ENCODE measurements at places on chromosomes 6 and 20.

DNA sequence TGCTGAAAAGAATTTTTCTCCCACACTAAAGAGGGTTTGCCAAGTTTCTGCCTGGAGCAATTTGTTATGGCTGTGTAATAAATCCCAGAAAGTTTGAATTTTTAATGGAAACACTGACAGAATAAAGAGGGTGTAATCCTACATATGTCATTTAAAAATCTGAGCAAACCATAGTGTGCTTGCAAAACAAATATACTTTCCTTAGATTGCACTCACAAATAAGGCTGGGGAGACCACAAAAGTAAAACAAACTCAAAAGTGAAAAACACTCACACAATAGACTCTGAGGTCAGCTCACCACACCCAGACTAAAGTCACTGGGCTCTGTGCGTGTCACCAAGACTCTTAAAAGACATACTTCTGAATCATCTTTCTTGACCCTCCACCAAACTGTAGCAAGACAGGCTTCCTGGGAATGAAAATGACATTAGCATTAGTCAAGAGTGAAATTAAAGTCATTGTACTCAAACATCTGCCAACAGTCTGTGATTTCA lies 4.8 kb upstream of the ATXN1 start:
- no peak for DNase-seq

DNA sequence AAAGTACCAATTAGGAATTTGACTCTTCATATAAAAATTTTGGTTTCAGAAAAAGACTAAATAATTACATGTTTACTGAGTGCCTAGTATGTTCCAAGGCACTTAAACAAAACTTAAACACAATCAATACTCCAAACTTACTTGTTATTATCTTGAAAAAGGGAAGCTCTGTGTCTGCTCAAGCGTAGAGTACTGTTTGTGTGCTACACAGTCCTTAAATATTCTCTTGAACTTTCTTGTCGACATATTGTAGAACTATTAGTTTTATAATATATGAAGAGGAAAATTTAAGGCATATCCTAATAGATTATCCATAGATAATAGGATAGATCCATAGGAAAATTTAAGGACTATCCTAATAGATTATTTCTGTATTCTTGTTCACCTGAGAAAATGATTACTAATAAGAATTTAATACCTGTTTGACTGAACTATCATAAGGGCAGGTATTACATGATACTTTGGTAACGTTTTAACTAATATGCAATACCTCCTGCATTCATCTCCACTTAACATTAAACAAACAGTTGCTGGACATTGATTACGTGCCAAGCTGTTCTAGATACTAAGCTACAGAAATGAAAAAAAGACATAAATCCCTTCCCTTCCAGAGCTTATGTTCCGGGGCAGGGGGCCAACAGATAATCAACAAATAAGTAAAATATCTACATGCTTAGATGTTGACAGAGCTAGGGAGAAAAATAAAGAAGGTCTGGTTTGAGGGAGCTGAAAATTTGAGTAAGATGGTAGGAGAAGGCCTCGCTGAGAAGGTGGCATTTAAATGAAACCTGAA lies 115.2 kb upstream of the BCLAF1 start:
- no peak for DNase-seq

DNA sequence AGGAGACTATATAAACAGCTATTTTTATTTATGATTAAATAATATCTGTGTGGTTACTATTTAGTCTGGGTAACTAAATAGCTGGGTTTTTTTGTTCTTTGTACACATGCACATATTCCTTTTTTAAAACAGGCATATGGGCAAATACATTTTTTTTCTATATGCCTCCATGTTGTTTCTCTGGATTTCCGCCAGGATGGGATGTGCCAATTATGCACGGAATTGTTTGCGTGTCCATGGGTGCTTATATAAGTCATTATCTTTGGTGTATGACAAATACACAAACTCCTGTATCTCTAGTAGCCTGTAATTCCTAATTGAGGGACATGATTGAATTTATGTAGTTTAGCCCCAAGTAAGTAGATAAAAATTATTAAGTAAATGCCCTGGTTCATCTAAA lies 226.9 kb downstream of the BCKDHB start:
- DNase-seq: no peak

- DNase-seq: no peak
Measured at GRCh38 chr6:56594699-56595098, 48.0 kb downstream of the DST start.

DNA sequence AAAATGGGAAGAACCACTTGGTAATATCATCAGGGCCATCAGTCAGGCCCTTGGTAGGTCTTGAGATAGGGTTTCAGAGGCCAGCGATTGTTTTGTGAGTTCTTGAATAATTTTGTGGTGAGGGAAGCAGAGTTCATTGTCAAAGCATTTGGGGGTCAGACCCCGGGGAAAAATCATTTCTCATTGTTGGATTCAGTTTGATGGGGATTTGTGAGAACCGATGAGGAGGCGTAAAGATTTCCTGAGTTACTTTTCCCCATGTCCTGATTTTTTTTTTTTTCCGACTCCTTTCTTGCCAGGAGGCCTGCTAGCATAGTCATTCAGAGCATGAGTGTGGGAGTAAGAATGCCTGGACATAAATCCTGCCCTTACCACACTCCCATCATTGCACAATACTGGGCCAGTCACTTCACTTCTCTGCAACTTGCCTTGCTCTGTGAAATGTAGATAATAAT lies 60.3 kb downstream of the TSHZ2 start:
- no peak for DNase-seq

DNA sequence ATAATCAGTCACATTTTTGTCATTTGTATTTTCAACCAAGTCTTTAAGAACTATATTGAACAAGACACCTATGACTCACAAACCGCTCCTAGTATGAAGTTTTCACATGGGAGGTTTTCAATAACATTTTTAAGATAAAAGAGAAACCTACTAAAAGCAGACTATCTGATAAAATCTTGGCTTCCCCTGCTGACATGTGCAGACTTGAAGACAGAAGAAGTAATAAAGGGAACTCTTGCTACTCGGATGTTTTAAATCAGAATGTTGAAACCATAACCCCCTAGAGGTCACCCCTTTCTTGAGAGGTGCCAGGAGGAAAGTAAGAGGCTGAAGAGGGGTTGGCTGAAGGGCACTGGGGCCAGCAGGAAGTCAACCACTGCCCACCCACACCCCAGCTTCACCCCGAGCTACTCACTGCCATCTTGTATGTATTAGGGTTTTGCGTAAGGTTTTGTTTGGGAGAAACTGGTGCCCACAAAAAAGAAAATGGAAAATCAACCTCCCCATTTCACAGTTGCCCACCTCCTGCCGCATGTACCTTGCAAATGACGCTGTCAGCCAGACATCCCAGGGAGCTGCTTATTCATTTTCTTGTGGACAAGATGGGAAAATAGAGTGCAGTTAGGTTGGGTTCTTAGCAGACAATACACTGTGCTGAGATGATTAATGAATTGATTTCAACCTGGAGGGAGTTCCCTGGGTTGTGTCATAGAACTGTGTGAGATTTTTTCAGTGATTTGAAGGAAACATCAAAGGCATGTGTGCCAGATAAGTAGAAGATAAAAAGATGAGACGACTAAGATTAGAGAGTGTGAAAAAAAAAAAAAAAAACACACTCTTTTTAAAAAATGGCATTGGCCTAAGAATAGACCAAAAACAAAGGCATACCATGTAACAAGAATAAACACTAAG lies 83.2 kb upstream of the TAB2 start:
- DNase-seq: peak; percentile 24

GRCh38 chr6:44650495-44650894 lies 263.0 kb downstream of the CDC5L start:
- DNase-seq: no peak

DNA sequence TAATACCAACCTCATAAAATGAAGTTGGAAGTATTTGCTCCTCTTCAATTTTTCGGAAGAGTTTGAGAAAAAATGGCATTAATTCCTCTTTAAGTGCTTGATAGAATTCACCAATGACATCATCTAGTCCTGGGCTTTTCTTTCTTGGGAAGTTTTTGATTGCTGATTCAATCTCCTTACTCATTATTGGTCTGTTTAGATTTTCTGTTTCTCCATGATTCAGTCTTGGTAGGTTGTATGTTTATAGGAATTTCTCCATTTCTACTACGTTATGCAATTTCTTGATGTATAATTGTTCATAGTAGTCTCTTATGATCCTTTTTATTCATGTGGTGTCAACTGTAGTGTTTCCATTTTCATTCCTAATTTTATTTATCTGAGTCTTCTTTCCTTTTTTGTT lies 176.9 kb upstream of the PRND start:
- DNase-seq: no peak

GRCh38 chr20:56941101-56941686 lies 312.1 kb downstream of the TFAP2C start:
- DNase-seq: no peak

DNA sequence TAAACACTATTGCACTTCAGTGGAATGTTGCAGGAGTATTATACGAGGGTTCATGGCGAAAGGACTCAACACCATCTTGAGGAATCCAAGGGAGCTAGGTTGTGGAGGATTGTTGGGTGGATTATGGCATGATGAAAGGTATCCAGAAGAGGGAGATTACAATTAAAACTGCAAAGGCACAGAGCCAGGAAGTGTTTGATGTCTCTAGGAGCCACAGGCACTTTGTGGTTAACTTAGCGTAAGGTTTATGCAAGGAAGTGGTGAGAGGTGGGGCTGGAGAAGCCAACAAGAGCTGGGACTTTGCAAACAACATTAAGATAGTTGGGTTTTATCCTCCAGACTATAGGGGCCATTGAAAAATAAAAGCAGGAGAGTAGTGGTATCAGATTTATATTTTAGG lies 86.6 kb upstream of the TPD52L1 start:
- no peak for DNase-seq

DNA sequence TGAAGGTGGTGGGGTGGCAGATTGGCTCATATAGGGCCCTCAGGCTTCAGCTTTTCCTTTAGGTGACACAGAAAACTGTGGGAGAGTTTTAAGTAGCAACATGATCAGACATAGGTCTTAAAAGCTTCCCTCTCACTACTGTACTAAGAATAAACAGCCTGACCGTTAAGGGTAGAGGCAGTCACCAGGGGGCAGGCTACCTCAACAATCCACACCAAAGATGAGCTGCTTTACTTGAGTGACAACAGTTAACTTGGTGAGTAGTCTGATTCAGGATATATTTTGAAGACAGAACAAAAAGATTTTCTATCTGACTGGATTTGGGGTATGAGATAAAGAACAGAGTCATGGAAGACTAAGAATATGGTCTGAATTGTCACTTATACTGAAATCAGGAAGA lies 193.1 kb upstream of the SHLD1 start:
- peak; percentile 14 for DNase-seq

GRCh38 chr6:122719176-122719575 lies 60.3 kb upstream of the FABP7 start:
- no peak for DNase-seq

- no peak for DNase-seq
Measured at GRCh38 chr20:34999782-35000181, 44.1 kb downstream of the MYH7B start.

DNA sequence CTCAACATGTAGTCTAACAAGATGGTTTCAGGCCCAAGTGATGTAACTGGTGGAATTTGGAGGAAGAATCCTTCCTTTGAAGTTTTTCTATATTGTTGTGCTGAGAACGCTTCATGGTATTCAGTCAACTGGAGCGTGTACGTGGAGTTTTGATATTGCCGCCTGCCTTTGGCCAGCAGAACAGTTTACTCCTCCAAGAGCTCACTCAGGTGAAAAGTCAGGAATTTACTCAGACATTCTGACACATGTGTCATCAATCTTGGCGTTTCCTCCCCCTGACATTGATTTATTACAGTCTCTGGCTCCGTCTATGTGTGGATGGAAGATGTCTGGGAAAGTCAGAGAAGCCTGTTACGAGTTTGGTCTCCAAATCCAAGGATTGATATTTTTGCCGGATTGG lies 19.0 kb upstream of the TGM2 start:
- DNase-seq: no peak

- DNase-seq: no peak
Measured at GRCh38 chr20:60904730-60905129, 347.3 kb upstream of the CDH4 start.

DNA sequence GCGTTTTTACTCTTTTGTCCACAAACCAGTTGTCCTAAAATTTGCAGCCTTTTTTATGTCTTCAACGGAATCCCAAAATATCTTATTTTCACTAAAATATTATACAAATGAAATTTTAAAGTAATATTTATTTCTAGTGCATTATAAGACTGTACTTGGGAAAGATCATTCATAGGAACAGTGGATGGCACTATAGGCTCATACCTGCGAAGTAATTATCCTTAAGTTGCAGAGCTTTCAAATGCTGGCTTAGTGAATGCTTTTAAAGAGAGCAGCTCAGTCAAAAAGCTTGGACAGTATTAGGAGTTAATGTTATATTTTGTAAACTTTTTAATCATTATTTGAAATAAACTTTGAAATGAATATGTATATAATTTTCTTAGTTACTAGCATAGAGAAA lies 254.9 kb downstream of the CDKAL1 start:
- DNase-seq: no peak

DNA sequence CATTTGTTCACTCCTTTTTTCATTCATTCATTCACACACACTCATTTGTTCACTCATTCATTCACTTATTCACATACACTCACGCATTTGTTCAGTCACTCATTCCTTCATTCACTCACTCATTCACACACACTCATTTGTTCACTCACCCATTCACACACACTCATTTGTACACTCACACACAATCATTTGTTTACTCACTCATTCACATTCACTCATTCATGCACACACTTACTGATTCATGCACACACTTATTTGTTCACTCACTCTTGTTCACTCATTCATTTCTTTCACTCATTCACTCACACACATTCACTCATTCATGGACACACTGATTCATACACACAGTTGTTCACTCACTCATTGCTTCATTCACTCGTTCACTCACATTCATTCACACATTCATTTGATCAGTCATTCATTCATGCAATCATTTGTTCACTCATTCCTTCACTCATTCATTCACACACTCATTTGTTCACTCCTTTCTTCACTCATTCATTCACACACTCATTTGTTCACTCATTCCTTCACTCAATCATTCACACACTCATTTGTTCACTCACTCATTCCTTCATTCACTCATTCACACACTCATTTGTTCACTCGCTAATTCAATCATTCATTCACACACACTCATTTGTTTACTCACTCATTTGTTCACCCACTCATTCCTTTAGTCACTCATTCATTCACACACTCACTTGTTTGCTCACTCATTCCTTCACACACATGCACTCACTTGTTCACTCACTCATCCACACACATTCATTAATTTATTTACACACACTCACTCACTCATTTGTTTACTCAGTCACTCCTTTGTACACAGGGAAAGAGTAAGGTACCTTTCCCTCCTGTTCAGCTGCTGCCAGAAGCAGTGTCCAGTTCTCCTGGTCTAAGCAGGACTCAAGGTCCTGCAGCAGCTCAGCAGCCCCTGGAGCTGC lies 50.7 kb upstream of the BHLHE23 start:
- no peak for DNase-seq

Measured in T-helper 22 cell (primary cell).